ENCODE measurements at places on chromosomes 16 and 17.
A peak's percentile ranks its signal among the peaks of the same experiment; 100 is the strongest.

DNA sequence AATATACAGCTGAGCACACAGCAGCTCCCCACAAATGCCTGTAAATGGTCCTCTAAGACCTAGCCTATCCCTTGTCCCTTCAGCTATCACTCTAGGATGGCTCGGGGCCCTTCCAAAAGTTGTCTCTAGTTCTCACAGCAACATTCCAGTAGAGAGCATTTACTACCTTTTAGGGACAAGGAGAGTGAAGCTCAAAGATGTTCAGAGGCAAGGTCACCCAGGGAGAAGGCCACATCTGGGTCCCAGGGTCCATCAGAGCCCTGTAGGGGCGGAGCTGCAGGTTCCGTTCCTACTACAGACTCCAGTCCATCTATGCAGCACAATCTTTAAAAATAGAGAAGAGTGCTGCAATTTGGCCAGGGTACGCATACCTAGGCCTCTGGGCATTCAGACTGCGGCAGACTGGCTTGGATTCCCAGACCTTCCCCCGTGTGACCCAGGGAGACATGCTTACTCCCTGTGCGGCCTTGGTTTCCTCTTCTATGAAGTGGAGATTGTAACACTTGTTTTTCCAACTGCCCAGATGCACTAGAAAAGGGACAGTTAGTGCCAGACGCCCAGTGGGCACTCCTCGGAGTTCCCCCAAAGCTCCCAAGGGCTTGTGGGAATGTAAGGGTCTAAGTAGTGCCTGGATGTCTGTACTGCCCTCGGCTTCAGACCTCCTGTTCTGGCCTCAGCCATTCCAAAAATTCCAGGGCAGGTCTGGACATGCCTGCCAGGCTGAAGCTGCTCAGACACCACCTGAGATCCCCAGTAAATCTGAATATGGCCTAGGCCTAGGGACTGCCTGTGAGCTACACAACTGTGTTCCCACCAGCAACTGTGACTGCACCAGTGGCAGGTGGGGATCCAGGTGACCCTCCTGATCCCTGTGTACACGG, 2.5 kb downstream of the SLC12A4 start:
- no peak for DNase-seq

DNA sequence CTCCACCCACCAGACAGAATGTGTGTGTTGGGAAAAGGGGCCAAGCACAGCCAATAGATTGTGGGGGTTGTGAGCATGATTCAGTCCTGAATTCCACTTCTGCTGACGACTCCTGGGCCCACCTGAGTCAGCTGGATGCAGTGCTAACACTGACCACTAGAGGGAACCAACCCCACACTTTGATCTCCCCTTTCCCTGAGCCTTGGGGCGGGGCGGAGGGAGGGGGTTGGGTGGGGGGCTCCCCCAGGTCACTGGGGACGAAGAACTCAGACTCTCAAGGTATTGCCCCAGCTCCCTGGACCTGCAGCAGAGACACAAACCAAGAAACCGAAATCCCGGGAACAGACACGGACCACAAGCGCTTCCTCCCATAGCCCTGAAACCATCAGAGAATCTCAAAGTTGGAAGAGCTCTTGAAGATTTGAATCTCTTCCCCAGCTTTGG, 621 bp upstream of the CSHL1 start:
- DNase-seq: peak; percentile 79

GRCh38 chr17:62966426-62967204, 580 bp downstream of the TANC2 start:
- DNase-seq: peak; percentile 58

DNA sequence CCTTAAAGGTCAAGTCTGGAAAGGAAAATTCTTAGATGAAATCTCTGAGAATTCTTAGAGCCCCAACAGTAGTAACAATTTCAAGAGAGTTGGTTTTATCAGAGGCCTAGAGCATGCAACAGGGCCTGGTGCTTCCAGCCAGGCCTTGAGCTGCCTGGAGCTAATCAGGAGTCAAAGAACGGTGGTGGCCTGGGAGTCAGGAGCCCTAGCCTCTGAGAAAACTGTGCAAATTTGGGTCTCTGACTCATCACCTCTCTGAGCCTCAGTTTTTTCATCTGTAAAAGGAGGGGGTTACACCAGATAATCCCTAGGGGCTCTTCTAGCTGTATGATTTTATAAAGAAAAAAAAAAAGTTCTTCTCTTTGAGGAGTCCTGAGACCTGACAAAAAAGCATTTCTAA, 227.3 kb upstream of the RPL38 start:
- DNase-seq: no peak

DNA sequence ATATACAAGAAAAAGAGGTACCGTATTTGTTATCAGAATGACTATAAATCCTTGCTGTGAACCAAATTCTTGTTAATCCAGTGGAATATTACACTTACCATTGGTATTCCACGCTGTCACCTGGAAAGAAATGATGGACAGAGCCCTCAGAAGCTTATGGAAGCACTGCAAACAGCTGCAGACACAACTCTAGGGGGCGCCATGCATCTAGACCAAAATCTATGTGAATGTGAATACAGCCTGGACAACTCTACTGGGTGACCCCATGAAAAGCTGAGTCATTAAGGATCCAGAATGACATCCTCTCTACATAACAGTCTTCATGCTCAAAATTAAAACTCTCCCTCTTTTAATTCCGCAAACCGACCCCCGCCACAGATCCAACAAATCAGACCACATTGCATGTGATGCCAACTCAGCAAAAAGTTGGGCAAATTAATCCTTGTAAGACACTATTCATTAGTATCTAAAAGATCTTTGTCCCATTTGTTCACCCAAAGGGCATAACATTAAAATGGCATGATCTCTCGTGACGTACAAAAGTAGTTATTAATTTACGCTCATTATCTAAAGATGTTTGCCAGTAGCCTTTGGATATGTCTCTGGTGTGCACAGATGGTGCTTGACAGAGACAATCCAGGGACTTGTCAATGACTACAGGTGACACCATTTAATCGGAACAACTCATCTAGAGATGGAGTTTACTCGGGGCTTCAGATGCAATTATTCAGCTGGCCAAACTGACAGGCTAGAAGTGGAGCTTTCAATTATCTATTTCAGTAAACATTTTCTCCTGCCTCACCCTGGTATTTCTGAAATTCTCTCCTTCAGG, 552.7 kb upstream of the PSMD7 start:
- DNase-seq: peak; percentile 3

DNA sequence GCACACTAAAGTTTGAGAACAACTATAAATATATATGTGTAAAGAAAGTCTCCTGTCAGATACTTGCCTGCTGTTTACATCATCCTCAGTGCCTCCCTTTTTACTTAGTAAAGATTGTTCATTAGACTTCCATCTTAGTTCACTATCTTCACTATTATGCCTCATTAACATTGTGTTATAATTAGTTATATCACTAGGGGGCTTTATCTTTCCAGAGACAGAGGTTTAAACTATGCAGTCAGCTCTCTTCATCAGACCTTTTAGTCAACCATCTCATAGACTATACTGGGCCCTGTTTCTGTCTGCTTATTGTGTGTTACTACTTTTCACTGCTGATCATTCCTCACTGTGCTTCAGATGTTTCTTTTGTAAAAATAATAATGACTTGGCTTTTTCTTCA, 630.8 kb upstream of the KIF2B start:
- no peak for DNase-seq

GRCh38 chr17:16158714-16159113, 56.6 kb downstream of the NCOR1 start:
- no peak for DNase-seq

DNA sequence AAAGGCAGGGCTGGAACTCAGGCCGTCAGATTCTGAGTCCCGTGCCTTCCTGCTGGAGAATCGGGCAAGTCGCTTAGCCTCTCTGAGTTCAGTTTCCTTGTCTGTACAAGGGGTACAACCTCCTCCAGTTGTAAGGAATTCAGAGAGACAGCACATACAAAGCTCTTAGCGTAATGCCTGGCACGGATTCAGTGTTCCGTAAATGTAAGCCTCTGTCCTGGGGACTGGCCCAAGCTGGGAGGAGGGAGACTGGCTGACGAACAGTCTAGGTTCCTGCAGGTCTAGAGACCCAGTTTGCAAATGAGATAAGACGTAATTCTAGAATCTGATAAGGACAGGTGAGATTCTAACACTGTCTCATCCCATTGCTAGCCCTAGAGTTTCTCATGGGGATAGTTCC, 9.9 kb downstream of the METTL22 start:
- no peak for DNase-seq

DNA sequence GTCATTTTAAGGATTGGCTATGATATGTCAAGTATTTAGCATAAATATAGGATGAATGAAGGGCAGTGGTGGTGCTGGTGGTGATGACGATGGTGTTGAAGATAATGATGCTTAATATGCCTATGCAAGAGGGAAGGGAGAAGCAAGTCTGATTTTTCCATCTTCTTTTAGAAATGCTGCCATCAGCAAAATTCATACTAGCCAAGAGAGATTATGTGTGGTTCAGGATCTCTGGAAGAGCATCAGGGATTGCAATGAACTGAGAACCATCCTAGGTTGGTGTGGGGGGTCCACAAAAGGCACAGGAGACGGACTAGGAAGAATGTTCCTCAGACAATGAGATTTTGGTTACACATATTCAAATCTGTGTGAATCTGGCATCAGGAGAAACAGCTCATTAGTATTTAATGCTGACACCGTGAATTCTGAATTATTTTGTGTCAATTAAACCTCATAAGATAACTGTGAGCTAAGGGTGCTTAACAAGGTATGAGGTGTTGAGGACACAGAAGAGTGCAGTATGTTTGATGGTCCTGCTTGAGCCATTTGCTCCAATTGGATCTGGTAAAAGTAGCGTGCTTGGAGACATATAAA, 1120.8 kb upstream of the GOT2 start:
- no peak for DNase-seq

DNA sequence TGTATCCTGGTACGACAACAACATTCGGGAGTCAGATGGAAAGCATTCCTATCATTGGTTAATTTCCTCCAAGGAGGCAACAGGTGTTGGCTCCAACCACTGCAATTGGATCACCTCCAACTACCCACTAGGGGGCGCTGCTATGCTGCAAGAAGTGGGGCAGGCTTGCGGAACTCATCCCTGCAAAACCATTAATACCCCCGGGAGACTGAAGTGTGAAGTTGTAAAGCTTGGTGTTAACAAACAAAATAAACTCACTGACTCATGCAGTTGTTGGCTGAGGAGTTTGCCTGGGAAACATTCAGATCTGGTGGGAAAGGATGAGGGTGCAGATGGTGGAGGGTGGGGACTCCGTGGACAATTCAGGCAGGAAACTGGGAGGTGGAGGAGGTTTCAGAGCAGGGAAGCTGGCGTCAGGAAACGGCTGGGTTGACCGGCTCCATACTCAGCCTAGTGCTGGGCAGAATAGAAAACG, 84.9 kb downstream of the HS3ST2 start:
- DNase-seq: peak; percentile 55

DNA sequence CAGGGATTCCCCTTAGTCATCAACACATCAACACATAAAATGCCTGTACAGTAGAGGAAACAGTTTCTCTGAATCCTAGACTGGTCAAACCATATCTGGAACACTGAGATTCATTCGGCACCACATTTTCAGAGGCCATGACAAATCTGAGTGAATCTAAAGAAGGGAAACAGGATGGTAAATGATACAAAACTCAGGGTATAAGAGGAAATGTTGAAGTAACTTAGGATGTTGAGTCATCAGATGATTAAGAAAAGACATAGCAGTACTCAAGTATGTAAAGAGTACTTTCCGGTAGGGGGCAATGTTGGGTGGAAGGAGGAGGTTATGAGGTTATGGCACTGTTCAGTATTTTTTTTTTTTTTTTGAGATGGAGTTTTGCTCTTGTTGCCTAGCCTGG, 358.5 kb upstream of the PMFBP1 start:
- DNase-seq: no peak

GRCh38 chr17:72566671-72567484, 446.1 kb downstream of the SOX9 start:
- no peak for DNase-seq

- no peak for DNase-seq
Measured at GRCh38 chr17:77217123-77217522, 76.4 kb downstream of the SEC14L1 start.

- no peak for DNase-seq
Measured at GRCh38 chr17:64682261-64683181, 20.4 kb upstream of the SMURF2 start.

GRCh38 chr17:77959926-77960521, 1.5 kb downstream of the TNRC6C start:
- DNase-seq: peak; percentile 45
